Fibroblast of skin of left quadriceps (primary cell): ENCODE measurements at places on chromosomes 6 and 20.

DNA sequence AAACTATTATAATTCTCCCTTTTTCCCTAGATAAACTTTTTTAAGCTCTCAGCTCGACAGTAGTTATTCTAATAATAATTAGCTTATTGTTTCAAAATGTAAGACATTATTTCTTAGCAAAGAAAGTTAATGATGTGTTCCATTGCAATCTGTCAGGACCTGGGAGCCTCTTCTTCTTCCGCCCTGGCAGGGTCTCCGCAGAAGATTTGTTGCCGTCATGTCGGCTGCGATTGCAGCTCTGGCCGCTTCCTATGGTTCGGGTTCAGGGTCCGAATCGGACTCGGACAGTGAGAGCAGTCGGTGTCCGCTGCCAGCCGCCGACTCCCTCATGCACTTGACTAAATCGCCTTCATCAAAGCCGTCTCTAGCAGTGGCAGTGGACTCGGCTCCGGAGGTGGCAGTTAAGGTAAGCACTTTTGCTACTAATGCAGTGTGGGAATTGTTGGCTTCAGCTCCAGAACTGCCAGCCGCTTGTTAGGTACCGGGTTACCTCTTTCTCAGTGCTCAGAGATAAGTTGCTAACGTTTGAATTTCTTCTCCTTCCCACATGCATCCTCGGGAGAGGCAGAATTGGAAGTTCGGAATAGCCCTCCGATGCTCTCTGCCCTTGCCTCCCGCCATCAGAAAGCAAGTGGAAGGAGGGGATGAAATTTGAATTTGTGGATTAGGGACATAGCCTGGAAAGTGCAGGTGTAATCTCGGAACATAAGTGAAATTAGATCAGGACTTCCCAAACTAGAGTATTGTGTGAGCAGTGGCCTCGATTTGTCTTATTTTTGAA lies at the start of gene CDC40:
CDC40 (plus strand) TSS at position 200 of the 781 bp plus-strand sequence; CDS start at position 218, 18 bp downstream.
- no peak for DNase-seq

GRCh38 chr6:130666786-130667185 lies 160.4 kb upstream of the SMLR1 start:
- no peak for DNase-seq

GRCh38 chr6:132192631-132193030 lies 208.6 kb downstream of the MOXD1 start:
- no peak for DNase-seq

DNA sequence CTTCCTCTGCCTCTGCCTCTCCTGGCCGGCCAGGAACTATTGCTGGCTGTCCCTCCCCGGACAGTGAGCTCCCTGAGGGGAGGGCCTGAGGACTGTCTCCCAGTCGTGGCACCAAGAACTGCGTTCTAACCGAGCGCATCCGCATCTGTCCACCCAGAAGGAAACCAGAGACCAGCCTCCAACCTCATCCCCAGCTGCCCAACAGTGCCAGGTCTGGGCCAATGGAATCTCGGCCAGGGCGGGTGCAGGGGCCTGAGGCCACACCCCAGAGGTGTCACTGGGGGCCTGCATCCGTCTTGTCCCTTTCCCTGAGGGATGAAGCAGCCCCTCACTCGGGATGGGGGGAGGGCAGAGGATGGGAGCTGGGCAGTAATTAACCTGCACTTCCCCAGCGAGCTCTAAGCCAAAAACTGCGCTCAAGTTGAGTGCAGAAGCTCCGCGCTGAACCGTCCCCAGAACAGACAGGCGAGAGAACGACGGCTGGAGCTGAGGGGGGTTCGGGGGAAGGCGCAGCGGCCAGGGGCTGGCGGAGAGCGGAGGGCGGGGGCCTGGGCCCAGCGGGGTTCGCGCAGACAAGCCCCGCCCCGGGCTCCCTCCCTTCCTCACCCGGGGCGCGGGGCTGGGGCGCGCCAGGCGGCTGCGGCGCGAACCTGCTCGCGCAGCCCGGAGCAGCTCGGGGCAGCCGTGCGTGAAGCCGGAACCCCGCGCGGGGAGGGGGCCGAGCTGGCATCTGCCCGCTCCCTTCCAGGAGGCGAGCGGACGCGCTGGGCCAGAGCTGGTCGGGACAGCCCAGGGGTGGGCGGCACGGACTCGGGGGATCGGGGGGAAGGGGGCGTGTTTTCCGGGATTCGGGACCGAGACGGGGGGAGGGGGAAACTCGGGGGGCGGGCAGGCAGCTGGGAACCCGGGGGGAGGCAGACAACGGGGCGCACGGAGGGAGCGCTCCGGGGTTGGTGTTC lies 1.4 kb downstream of the TFEB start:
- DNase-seq = peak; percentile 33

DNA sequence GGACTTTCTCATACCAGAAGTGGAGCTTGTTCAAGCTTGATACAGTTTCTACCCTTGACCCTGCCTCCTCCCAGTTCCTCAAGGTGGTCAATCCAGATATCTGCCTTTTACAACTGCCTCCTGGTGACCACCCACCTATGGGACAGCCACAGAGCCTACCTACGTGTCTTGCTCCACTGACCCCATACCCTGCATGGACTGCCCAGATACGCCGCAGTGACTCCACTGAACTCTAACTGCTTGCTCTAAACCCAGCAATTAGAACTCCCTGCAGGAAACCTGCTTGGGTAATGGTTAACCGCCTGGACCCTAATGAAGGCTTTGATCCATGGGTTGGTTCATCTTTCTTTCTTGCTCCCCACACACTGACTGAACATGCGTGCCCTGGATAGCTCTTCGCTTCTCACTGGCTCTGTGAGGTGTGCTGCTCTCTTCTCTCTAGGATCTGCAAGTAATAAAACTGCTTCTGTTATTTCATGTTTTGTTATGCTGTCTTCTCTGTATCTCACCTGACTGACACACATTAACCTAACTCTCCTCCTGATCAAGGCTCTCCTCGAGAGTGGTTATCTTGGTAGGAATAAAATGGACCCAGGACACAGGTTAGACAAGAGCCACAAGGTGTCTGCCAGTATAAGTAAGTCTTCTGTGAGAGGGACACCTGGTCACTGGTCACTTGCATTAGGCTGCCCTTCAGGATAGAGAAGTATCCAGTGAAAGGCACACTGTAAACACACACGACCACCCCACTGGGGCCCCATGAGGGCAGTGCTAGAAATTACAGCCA lies 79.2 kb downstream of the CHD6 start:
- DNase-seq = no peak

DNA sequence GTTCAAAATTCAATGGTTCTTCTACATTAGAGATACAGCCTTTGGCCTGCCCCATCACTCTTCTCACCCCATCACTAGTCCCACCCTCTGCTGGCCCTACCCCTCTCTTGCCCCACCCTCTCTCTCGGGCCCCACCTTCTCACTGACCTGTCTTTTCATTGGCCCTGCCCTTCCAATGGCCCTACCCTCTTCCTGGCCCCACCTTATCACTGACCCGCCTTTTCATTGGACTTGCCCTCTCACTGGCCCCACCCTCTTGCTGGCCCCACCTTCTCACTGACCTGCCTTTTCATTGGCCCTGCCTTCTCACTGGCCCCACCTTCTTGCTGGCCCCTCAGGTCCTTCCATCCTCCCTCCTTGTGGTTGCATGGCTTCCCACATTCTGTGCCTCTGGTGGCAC lies 107.2 kb upstream of the PLEKHG1 start:
- no peak for DNase-seq

GRCh38 chr20:42401613-42402012 lies 783.4 kb upstream of the CHD6 start:
- DNase-seq = no peak

DNA sequence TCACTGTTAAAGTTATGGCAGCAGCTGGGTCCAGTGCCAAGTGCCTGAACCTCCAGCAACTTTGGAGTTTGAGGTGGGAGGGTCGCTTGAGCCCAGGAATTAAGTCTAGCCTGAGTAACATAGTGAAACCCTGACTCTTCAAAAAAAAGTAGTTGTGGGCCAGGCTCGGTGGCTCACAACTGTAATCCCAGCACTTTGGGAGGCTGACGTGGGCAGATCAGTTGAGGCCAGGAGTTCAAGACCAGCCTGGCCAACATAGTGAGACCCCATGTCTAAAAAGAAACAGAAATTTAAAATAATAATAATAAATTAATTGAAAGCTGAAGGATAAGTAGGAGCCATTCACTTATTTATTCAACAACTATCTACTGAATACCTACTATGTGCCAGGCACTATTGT lies 33.8 kb downstream of the FKBP5 start:
- DNase-seq = no peak

- no peak for DNase-seq
Observed at GRCh38 chr6:107488875-107489635, 862 bp upstream of the SOBP start.

- DNase-seq = peak; percentile 74
Observed at GRCh38 chr6:159691133-159691962, 1.7 kb downstream of the SOD2 start.

- DNase-seq = peak; percentile 76
Observed at GRCh38 chr6:129860908-129861665, at the start of gene TMEM244. Gene TMEM244, minus strand, starts transcription at chr6:129861315. Its CDS starts 127 bp downstream, at chr6:129861188.

GRCh38 chr6:14212020-14212419 lies 94.4 kb downstream of the CD83 start:
- DNase-seq = no peak

DNA sequence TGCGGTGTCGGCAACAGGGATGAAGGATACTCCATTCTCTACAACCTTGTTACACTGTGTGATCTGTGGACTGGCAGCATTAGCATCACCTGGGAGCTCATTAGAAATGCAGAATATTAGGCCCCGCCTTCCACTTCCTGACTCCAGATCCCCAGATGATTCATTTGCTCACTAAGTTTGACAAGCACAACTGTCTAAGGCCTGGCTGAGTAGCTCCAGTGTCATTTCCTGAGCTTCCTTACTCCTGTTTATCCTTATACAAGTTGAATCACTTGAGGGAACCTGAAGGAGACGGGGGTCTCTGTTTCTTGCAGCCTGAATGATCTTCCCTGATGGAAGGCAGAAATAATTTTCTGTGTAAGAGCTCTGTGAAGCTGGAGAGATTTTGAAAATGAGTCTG lies 32.7 kb upstream of the PROKR2 start:
- DNase-seq = no peak

DNA sequence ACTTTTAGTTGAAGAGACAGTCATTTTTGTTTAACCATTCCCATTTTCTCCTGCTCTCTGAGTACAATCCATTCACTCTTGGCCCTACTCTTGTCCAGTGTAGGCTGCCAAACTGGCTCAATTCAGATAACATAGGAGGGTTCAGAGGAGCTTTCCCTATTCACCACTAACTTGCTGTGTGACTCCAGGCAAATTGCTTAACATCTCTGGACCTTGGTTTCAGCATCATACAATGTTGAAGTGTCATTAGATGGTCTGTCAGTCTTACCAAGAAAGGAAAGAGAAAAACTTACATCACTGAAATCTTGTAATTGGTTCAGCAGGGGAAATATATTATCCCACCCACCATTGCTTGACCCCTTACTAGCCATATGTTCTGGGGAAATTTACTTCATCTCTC lies 171.4 kb upstream of the MCHR2 start:
- no peak for DNase-seq

GRCh38 chr6:37487591-37488380 lies 11.9 kb downstream of the CCDC167 start:
- no peak for DNase-seq

DNA sequence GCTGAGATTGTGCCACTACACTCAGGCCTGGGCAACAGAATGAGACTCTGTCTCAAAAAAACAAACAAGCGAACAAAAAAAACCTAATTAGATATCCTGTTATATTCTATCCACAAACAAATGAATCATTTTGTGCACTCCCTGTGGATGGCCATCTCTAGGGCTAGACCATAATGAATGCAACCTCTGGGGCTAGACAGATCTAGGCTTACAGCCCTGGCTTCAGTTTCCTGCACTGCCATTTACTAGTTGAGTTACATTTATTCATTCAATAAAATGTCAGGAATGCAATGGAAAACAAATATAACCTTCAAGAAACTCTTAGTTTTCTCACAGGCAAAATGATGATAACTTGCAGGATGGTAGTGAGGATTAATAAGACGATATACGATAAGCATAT lies 6.6 kb upstream of the RNF8 start:
- DNase-seq = no peak

- no peak for DNase-seq
Observed at GRCh38 chr6:108115598-108116058, 41.1 kb upstream of the OSTM1 start.

- DNase-seq = no peak
Observed at GRCh38 chr6:129183187-129183591, 300.3 kb downstream of the LAMA2 start.

- DNase-seq = no peak
Observed at GRCh38 chr20:63325021-63325471, 32.1 kb downstream of the COL20A1 start.

GRCh38 chr20:1493536-1493935 lies 2.3 kb upstream of the SIRPB2 start:
- no peak for DNase-seq

GRCh38 chr6:126091466-126091865 lies 105.1 kb downstream of the TRMT11 start:
- no peak for DNase-seq

- no peak for DNase-seq
Observed at GRCh38 chr20:59455402-59456341, 148.7 kb upstream of the PHACTR3 start.

- no peak for DNase-seq
Observed at GRCh38 chr20:53865901-53866793, 204.2 kb downstream of the BCAS1 start.

- DNase-seq = no peak
Observed at GRCh38 chr6:37960139-37960935, 140.8 kb downstream of the ZFAND3 start.

DNA sequence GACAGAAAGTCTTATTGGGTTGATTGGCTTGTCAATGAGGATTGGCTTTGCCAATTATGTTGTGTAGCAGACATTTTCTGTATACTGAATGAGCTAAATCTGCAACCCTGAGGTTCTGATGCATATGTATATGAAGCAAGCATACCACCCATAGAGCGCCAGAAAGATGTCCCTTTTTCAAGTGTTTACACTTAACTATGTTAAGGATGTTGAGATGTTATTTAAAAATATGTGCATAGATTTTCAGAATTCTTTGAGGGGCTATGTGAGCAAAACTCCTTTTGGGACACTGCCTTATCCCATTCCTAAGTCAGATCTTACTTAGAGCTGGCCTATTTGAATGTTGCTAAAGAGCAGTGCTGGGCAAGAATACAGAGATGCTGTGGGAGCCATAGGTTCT lies 1.9 kb downstream of the AIG1 start:
- DNase-seq = no peak
